GM23338 (cell line): ENCODE measurements at places on chromosomes 12 and 14. TPM values are rescaled to one million over a fixed set of nuclear protein-coding genes. Genes with fewer than 3 reads are reported as not detected.

DNA sequence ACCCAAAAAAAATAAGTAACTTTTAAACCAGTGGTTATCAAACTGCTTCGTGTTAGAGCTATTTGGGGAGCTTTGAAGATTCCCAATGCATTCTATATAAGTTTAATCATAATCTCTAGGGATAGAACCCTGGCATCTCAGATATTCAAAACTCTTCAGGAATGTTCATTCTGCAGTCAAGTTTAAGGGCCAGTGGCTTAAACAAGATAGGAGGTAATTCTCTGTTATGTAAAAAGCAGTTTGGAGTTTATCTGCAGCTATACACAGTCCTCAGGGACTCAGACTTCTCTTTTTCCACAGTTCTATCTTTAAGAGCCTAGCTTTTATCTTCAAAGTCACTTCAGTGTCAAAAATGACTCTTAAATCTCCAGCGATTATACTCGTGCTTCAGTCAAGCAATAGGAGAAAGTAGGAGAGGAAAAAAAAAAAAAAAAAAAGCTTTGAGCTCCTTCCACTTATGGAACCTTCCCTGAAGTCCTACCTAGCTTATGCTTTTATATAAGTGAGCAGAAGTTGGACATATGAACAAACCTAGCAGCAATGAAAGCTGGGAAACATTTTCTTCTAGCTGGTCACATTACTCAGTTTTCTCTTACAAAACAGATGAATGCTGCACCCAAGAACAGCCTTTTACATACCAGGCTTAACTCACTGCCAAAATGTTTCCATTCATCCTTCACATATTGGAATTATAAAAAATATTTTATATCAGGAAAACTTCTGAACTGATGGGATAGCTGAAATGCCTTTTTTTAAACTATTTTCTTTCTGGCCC lies 302.8 kb downstream of the FSCB start:
- DNase-seq: peak; percentile 72

DNA sequence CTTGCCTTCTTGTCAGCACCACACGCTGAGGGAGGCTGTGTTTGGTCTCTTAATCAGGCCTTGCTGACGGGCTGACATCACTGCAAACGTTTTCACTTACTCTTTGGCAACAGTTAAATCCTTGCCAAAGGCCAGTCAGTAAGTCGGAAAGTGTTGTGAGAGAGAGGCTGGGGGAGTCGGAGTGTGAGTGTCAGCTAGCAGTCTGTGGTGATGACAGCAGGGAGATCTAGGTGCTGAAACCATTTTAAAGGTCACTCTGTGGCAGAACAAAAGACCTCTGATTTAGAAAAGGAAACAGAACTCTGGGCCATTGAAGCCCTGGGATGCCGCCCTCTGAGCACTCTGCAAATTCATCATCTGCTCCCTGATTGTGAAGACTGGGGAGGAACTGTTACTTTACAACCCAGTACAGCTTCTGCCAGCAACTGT lies 143.5 kb downstream of the PAX9 start:
- DNase-seq: peak; percentile 29

- DNase-seq: no peak
These were observed 263.3 kb downstream of the SLC16A7 start for GRCh38 chr12:59859171-59859510.

GRCh38 chr14:73238424-73238852 lies 1.1 kb downstream of the PAPLN start:
- no peak for DNase-seq

GRCh38 chr12:68865399-68866164 lies 57.6 kb downstream of the MDM2 start:
- DNase-seq: no peak

- no peak for DNase-seq
These were observed 330.3 kb upstream of the SYT1 start for GRCh38 chr12:78534311-78534710.

- DNase-seq: no peak
These were observed 534.7 kb downstream of the RPS29 start for GRCh38 chr14:49051328-49052060.

GRCh38 chr14:73230051-73230450 lies 7.3 kb upstream of the PAPLN start:
- no peak for DNase-seq

DNA sequence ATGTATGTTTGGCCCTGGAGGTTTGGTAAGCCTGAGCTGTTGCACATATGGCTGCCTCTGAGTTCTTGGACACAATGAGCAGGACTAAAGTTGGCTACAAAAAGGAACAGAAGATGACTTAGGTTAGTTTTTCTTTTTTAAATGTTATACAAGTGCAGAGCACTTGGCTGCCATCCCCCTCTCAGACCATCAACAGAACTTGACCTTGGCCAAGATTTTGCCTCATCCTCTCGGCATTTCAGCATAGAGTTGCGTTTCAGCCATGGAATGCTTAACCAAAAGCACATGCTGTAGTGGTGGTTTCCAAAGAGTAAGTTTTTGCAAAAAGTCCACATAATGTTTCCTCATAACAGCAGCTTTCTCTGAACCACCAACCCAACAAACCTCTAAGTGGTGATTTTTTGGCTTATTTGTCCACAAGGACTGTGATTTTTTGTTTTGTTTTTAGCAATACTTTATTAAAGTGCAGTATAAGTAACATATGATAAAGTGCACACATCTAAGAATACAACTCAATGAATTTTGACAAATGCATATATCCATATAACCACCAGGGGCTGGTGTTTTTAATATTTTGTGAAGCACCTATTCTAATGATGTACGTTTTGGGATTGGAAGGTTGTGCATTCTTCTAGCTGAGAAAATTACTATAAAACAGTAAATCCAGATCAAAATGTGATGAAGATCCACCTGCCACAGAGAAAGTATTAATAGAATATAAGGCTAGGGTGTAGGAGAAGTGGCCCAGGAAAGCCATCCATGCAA lies 12.1 kb upstream of the GALNT16 start:
- DNase-seq: no peak

The HOXC12 gene
- not detected in 2 replicates for total RNA-seq

The IL26 gene
- total RNA-seq: not detected in 2 replicates

The LRCOL1 gene
- 1.7 TPM in 1 of 2 replicates, not detected in the other for total RNA-seq

The LMNTD1 gene
- total RNA-seq: not detected in 2 replicates

The AMIGO2 gene
- 3.5 and 3.8 TPM in 2 replicates for total RNA-seq

The TBPL2 gene
- total RNA-seq: 0.24 TPM in 1 of 2 replicates, not detected in the other

The CELA1 gene
- total RNA-seq: not detected in 2 replicates

The EIF2S3B gene
- total RNA-seq: 10.8 and 16.3 TPM in 2 replicates

The AMDHD1 gene
- 0.19 and 0.21 TPM in 2 replicates for total RNA-seq
